Sciatic nerve (tissue), 2 donors: ENCODE measurements at places on chromosomes 3 and 15. TPM values are rescaled to one million over a fixed set of nuclear protein-coding genes. Genes with fewer than 3 reads are reported as not detected.

PLA2G4D gene
- not detected for total RNA-seq

FHIT gene
- 10.2 TPM for total RNA-seq

ROBO2 gene
- total RNA-seq = 1.6 TPM

OR4M2 gene
- not detected for total RNA-seq

LEO1 gene
- total RNA-seq = 11.9 TPM

ARNT2 gene
- total RNA-seq = 16.6 TPM

RIOX2 gene
- 36.0 TPM for total RNA-seq

TNFSF10 gene
- total RNA-seq = 36.5 TPM
